Colonic mucosa (tissue), 4 donors: ENCODE measurements at places on chromosomes 16 and 17. TPM values are rescaled to one million over a fixed set of nuclear protein-coding genes. Genes with fewer than 3 reads are reported as not detected.
A peak's percentile ranks its signal among the peaks of the same experiment; 100 is the strongest.

DNA sequence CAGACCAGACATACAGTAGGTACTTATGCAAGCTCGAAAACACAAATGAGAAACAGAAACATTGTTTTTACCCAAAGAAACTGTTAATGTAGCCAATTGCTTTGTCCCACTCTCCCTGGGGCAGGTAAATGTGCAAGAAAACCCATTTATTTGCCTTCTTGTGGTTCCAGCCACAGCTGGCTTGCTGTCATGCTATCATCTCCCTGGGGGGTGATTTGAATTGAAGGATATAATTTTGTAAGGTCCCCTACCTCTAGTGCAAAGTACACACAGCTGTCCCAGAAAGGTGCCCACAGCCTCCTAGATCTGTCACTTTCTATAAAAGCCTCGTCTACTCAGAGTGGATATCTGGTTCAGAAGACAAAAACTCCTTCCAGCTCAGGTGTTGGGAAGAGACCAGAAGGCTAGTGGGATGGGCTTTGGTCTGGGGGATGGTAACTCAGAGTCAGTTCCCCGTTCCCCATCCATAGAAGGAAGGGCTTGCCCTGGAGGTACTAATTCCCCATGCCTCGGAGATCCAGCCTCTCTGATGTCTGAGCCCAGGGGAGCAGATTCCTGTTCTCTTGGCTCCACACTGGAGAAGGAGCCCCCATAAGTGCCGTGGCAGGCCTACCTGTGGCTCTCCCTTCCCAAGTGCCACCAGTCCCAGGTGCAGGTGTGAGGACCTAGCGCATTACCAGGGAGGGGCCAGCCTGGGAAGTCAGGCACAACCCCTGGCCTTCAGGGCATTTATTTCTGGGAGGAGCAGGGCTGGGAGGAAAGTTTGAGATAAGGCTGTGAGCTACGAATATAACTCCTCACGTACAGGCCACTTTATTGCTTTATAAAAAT, 2.4 kb upstream of the PRR15L start:
- H3K27me3 ChIP-seq = no peaks in the 10 kb centered on the region
- H3K36me3 ChIP-seq = no peaks in the 10 kb centered on the region

DNA sequence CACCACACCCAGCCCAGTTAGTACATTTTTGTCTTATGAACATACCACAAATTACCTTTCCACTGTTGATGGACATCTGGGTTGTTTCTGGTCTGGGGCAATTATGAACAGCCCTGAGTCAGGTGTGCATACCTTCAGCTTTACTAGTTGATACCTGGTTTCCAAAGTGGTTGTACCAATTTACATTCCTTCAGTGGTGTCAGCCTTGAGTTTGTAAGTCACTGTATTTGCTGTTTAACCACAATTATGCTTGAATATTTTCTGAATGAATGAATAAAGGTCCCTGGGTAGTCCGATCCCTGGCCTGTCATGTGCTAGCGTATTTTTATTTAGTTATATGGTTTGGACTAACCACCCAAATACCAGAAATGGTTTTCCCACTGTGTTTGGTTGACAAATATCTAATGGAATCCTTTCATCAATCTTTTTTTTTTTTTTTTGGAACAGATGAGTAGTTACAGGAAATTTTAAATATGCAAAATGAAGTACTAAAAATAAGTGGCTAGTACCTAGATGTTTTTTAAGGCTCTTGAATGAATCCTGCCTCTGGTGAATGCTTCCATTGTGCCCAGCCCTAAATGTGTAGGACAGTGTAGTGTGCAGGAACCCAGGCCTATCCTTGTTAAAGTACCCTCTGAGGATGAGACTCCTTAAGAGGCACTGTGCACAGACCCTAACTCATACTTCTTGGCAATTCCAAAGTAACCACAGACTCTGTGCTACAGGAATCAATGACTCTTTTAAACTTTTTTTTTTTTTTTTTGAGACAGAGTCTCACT, 3.7 kb downstream of the DUSP14 start:
- H3K4me3 ChIP-seq = no peak overlapping the region
- no peaks in the 10 kb centered on the region for H3K36me3 ChIP-seq
- H3K27ac ChIP-seq = no peak overlapping the region
- DNase-seq = no peak
- no peaks in the 10 kb centered on the region for H3K4me1 ChIP-seq
- no peaks in the 10 kb centered on the region for H3K27me3 ChIP-seq

- no peak overlapping the region for H3K4me3 ChIP-seq
- H3K4me1 ChIP-seq = peaks cover 21% of the 10 kb centered on the region
- no peak overlapping the region for H3K27ac ChIP-seq
- H3K36me3 ChIP-seq = no peaks in the 10 kb centered on the region
- no peak for DNase-seq
- H3K27me3 ChIP-seq = no peaks in the 10 kb centered on the region
Measured at GRCh38 chr17:48565022-48565554, 13.1 kb downstream of the HOXB4 start.

The SLC2A4 gene
- total RNA-seq = 1.9 TPM

- no peak overlapping the region for H3K27ac ChIP-seq
- H3K36me3 ChIP-seq = no peaks in the 10 kb centered on the region
- no peaks in the 10 kb centered on the region for H3K27me3 ChIP-seq
Measured at GRCh38 chr16:82735673-82736091, 108.9 kb downstream of the CDH13 start.

DNA sequence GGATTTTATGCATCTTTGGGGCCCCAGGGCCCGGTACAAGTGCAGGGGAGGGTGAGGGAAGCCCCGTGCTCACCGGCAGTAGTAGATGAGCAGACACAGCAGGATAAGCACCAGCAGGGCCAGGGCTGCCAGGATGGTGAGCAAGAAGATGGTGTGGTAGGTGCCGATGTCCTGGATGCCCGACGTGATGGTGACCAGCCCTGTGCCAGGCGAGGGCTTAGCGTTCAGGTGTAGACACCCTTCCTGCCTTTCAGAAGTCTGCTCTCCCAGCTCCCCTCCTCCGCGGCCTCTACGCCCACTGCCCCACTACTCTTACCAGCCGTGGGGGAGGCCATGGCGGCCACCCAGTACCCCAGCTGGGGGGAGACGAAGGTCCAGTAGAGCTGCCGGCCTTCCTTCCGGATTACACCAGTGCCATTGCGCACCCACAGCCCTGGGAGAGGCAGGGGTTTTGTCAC, 8.0 kb downstream of the FAM171A2 start:
- H3K36me3 ChIP-seq = peaks cover 5% of the 10 kb centered on the region
- no peaks in the 10 kb centered on the region for H3K4me1 ChIP-seq
- H3K27ac ChIP-seq = no peak overlapping the region
- no peaks in the 10 kb centered on the region for H3K27me3 ChIP-seq
- H3K4me3 ChIP-seq = no peak overlapping the region

The CHD9NB gene
- 5.6 TPM for total RNA-seq

DNA sequence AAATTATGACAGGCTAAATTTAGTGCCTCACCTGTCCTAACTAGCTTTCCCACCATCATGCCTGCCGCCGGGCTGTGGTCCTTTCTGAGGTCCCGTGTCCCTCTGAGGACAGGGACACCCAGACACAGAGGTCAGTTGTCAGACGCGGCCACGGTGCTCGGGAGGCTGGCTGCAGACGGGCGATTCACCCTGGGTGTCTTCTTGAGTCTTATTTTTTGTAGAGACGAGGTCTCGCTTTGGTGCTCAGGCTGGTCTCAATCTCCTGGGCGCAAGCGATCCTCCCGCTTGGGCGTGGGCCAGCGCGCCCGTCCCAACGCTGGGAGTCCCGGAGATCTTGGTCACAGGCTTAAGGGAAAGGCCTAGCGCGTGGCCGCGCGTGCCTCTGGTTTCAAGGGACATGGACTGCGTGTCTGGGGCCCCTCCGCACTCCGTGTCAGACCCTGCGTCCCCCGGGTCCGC, 797 bp upstream of the RAB11FIP3 start:
- no peaks in the 10 kb centered on the region for H3K36me3 ChIP-seq
- no peaks in the 10 kb centered on the region for H3K27me3 ChIP-seq
- peak overlapping the region; percentile 69 for H3K4me3 ChIP-seq
- peak overlapping the region; percentile 89 for H3K27ac ChIP-seq

DNA sequence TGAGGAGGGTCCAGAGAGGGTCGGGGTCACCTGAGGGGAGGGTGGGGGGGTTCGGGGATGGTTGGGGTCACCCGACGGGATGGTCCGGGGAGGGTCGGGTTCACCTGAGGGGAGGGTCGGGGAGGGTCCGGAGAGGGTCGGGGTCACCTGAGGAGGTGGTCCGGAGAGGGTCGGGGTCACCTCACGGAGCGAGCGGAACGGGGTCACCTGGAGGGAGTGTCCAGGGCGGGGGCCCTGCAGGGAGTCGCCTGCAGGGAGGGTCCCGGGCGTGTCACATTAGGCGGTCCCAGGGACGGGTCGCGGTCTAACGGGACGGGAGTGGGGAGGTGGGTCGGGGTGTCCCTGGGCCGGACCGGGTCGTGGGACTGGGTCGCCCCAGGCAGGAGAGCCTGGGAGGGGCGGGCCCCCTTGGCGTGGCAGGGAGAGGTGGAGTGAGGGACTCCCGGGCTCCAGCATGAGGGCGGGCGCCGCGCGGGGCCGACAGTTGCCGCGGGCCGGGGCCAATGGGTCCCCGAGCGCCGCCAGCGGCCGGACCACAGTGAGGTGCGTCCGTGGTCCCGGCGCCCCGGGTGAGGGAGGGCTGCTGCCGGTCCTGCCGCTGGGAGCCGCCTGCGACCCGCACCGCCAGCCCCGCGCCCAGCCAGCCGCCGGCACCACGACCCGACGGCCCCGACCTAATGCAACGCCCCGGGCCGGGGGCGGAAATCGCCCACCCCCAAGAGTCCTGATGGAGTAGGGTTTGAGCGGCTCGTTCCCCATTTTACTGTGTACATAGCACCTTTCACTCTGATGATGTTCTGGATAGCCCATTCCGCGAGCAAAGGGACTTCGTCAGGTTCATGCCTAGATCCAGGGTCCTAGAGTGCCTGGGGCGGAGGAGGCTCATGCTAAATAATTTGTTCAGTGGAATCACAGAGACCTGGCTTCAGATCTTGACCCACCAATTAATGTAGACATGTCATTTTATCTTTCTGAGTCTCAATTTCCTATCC, 1.2 kb upstream of the ABCA3 start:
- H3K36me3 ChIP-seq = no peaks in the 10 kb centered on the region
- peaks cover 5% of the 10 kb centered on the region for H3K27me3 ChIP-seq
- H3K4me3 ChIP-seq = no peak overlapping the region
- no peak for DNase-seq

DNA sequence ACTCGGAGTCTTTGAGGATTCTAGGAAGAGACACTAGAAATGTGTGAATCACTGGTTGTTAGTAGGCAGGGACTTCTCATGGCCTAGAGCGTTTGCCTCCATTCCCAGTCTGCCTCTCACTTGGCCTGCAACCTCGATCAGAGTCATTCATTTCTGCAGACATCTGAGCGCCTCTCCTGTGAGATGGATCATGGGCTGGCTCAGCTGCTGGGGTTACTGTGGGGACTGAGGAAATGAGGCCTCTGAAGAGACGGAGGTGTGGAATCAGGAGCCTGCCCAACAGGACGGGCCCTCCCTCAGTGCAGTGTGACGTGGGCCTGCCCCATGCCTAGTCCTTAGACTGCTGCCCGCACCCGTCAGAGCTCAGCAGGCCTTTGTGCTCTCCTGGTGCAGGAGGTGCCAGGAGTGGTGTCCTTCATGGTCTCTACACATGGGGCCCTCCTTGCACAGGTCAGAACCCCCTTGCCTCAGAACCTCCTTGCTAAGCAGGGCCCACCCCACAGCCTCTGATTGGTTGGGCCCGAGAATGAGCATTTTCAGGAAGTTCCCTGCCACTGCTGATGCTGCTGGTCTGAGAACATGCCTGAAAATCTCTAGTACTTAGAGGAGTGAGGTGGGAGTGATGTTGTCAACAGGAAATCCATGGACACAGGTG, 99.4 kb downstream of the NPIPB11 start:
- no peak overlapping the region for H3K27ac ChIP-seq
- DNase-seq = no peak
- H3K36me3 ChIP-seq = no peaks in the 10 kb centered on the region
- no peaks in the 10 kb centered on the region for H3K27me3 ChIP-seq
- H3K4me3 ChIP-seq = no peak overlapping the region

DNA sequence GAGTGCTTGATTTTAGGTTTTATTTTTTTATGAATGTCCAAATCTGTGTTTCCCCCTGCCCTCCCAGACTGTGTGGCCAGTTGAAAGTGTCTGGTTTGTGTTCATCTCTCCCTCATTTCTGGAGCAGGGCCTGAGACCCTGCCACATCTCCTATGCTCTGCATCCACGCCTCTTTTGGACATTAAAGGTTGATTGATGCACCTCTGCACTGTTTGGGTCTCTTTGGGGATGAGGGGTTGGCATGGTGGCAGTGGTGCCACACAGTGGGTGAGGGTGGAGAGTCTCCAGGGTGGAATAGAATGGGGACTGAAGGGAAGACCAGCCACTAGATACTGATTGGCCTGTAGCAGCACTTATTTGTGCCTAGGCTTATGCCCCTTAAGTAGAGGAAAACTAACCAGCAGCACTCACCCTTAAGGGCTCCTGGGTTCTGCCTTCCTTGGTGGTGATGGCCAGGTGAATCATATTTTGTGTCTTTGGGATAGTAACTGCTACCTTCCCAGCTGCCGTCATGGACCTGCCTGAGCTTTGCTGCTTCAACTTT, 7.9 kb downstream of the DYNLL2 start:
- no peak overlapping the region for H3K4me3 ChIP-seq
- DNase-seq = no peak
- no peak overlapping the region for H3K27ac ChIP-seq
- no peaks in the 10 kb centered on the region for H3K27me3 ChIP-seq
- H3K36me3 ChIP-seq = peaks cover 15% of the 10 kb centered on the region
- no peaks in the 10 kb centered on the region for H3K4me1 ChIP-seq

DNA sequence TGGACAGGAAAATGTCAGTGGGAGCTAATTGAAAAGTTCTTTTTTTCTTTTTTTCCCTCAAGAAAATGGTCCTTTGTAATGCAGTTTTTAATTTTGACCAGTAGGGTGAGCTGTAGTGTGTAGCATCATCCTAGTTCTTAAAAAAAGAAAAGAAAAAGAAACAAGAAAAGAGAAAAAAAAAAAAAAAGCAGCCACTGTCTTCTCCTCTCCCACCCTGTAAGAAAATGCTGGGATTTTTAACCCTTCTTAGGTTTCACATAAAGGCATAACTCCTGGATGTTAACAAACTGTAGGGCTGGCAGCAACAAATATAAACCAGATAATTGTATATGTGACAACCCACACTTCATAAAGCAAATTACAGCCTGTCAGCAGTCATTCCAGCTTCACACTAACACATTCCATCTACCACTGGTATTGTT, 78.1 kb downstream of the SKAP1 start:
- H3K4me1 ChIP-seq = no peaks in the 10 kb centered on the region
- no peak overlapping the region for H3K27ac ChIP-seq
- H3K36me3 ChIP-seq = no peaks in the 10 kb centered on the region
- DNase-seq = no peak

DNA sequence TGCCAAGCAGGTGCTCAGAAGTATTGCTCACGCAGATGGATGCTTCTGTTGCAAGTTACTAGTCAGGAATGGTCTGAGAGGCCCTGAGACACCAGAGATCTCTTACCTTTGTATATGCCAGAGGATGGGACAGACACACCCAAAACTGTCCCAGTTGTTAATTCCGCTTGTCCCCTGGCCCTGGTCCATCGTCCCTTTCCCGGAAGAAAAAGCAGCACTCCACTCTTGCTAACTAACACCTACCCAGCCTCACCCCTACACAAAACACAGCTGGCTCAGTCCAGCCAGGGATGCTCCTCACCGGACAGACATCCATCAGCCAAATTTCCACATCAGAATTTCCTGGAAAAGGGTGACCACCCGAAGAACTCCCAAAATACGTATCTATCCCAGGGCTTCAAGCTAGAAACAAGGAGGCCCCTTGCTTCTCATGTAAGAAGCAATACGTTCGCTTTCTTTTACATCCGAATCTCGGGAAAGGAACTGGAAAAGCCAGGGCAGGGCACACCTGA, 2.0 kb downstream of the GAS7 start:
- H3K4me1 ChIP-seq = no peaks in the 10 kb centered on the region
- peaks cover 18% of the 10 kb centered on the region for H3K27me3 ChIP-seq
- H3K4me3 ChIP-seq = peak overlapping the region; percentile 52
- H3K27ac ChIP-seq = no peak overlapping the region
- H3K36me3 ChIP-seq = no peaks in the 10 kb centered on the region
